ENCODE measurements at places on chromosomes 7 and 10. TPM values are rescaled to one million over a fixed set of nuclear protein-coding genes. Genes with fewer than 3 reads are reported as not detected.

- no peak for ATAC-seq
These were observed 684.9 kb upstream of the CELF2 start for GRCh38 chr10:10332786-10333185.

DNA sequence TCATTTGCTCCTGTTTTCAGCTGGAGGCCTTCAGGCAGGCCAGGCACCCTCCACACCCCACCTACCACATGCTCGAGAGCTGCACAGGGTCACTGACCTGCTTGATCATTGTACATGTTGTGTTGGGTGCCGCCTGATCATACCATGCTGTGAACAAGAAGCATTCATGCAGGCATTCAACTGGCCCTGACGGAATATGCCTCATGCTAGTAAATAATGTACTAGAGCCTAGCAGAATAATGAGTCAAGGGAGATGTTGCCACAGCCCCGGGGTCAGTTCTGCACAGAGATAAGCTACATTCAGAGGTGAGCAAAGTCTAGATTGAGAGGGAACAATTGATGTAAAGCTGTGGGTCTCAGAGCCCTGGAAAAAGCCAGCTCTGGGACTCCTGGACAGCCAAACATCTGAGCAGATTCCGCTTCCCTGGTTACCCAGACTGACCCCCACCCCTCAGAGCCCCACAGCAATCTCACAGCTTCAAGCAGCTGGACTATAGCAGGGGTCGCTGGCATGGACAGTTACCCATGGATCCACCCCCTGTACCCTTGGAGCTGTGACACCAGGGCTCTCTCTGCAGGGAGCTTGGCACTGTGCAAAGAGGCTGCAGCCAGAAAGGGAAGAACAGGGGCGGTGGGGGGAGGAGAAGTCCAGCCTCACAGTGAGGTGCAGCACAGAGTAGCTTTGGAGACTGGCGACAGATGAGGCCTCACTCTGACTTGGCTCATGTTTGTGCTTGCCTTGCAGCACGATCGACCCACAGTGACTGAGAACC is 86.6 kb downstream of the FRMPD2 start:
- ATAC-seq, result no peak

DNA sequence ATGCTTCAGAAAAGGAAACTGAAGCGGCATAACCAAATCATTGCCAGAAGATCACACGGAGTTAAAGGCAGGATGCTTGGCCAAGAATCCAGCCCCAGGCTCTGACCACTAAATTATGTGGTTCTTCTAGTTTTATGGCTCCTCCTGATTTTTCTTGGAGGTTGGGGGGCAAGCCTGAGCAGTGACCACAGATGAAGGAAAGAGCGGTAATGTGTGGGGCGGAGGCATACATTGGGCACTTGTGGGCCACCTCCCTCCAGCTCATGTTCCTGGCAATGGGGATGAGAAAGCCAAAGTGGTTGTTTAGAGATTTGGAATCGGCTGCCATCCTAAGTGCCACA is 3.2 kb downstream of the TRPV6 start:
- ATAC-seq, result no peak

The TUBB8 gene
- not detected for total RNA-seq

DNA sequence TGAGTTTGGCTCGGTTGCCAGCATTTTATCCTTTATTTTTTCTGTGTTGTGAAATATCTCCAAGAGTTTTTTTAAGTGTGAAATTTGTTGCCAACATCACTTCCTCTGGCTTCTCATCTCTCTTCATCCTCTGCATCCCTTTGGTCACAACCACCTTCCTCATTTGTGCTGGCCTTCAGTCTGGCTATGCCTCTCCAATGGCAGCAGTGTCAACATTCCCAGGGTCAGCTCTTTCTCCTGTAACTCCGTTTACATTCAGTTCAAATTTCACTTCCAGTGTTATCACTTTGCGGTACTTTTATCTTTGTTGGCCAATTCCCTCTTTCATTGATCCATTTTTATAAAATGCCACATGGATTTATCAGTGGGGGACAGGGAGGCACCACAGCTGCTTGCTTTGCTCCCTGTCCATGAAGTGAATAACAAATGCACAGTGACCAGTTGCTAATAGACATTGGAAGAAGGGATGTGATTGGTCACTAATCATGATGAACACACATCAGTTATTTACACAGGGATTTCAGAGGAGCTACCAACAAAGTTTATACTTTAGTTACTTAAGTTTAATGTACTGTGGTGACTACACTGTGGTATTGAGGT is 311.4 kb upstream of the LRGUK start:
- no peak for ATAC-seq

DNA sequence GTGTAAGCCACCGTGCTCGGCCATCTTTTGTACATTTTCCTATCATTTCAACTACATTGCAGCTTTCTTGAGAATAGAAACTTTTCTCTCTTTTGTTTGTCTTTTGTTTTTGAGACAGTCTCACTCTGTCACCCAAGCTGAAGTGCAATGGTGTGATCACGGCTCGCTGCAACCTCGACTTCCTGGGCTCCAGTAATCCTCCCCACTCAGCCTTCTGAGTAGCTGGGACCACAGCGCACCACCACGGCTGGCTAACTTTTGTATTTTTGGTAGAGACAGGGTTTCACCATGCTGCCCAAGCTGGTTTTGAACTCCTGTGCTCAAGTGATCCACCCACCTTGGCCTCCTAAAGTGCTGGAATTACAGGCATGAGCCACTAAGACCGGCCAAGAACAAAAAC is 31.3 kb upstream of the DAGLB start:
- ATAC-seq, result no peak

DNA sequence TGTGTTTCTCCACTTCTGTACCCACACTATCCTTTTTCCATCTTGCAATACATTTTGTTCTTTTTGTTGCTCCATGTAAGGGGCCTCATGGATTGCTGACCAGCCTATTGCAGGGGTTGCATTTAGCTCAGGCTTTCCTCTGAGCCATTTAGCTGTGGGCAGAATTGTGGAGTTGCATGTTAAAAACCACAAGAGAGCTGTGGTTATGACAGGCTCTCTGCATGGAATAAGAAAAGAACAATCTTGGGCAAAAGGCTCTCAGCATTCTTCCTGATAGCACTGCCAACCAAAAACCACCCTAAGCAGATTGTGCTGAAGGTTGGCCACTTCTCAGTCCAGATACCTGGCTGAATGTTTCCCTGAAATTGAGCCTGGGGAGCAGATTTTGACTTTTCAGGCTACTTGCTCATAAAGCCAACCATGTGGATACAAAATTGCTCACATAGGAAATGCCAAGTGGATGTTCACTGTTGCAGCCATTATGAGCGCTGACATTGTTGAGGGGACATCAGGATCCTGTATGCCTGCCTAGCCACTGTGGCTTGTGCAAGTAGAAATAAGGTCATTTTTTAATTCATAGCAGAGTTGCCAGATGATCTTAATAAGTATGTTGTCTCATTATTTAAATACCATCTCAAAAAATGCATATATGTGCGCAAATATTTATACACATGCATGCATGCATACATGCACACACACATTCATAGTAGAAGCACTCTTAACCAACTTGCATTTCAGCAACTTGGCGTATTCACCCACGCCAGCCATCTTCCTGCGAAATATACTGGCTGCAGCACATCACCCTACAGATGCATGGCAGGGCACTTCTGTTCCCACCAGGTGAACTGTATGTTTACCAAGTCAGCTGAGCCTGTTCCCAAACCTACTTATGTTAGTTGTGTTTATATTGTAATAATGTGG is 695.4 kb downstream of the LRMDA start:
- ATAC-seq, result no peak

The VAX1 gene
- total RNA-seq, result 0.12 TPM

The CPEB3 gene
- 5.1 TPM for total RNA-seq

The CYP2C18 gene
- 27.2 TPM for total RNA-seq

DNA sequence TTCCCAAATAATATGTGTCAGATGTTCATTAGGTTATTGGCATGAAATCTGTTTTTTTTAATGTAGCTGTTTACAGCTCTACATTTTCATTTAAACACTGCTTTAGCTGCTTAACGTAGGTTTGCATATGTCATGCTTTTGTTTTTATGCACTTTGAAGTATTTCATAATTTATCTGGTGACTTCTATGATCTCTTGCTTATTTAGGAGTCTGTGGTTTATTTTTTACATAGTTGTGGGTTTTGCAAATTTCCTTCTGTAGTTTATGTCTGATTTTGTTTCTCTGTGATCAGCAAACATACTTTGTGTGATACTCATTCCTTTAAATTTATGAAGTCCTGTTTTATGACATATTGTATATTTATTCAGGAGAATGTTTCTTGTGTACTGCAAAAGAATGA is 606.5 kb upstream of the PFKP start:
- ATAC-seq, result no peak

The PRLHR gene
- total RNA-seq, result not detected

The GBX1 gene
- total RNA-seq, result not detected

The ADIRF gene
- 46.1 TPM for total RNA-seq

GRCh38 chr7:112540839-112541577 is 60.2 kb downstream of the LSMEM1 start:
- no peak for ATAC-seq

The NODAL gene
- total RNA-seq, result 0.48 TPM

The ZP3 gene
- 19.8 TPM for total RNA-seq

GRCh38 chr7:5557920-5558401 is 134.3 kb upstream of the TNRC18 start:
- peak; percentile 1 for ATAC-seq

Data from esophagus mucosa (tissue), 1 donor.